Suppressor macrophage (primary cell): ENCODE measurements at places on chromosomes 7 and 10.

DNA sequence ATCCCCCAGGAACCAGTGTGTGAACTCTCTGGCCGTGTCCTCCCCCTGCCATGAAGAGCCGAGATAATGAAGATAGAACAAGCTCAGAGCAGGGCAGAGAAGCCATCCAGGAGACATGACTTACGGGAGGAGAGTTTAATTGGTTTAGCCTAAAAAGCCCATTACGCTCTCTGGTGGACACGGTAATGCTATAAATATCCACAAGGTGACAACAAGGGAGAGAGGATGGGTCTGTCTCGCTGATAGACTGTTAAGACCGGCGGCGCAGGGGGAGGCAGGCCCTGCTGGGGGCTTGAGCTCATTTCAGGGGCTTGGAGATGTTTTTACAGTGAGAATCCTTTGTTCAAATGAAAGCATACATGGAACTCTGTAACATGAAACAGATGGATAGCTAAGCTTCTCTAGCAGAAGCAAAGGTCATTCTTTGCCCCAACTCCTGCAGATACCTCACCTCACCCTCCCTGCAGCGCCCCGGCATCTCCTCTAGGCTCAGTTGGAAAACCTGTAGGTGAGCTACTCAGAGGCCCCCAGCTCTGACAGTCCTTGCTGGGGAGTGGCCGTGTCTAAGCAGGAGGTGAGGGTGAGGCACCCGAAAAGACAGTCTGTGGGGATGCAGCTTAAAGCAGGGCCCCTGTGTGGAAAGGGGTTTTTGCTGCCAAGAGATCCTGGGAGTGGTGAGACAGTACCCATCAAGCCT is 40.8 kb upstream of the LOXL4 start:
- DNase-seq, result no peak

DNA sequence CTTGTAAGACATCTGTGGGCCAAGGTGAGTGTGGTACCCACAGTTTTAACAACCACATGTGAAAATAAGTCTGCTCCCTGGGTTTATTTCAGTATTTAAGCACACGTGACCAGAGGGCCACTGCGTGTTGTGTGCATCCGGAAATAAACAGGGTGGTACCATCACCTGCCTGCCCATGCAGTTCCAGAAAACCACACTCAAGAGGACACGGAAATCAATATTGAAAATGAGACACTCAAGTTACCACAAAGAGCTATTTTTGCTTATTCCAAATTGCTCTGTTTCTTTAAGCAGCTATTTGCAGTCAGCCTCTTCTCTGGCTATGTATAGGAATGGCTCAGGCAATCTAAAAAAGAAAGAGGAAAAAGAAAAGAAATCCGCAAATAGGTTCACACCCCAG is 71.8 kb upstream of the LOXL4 start:
- DNase-seq, result no peak

DNA sequence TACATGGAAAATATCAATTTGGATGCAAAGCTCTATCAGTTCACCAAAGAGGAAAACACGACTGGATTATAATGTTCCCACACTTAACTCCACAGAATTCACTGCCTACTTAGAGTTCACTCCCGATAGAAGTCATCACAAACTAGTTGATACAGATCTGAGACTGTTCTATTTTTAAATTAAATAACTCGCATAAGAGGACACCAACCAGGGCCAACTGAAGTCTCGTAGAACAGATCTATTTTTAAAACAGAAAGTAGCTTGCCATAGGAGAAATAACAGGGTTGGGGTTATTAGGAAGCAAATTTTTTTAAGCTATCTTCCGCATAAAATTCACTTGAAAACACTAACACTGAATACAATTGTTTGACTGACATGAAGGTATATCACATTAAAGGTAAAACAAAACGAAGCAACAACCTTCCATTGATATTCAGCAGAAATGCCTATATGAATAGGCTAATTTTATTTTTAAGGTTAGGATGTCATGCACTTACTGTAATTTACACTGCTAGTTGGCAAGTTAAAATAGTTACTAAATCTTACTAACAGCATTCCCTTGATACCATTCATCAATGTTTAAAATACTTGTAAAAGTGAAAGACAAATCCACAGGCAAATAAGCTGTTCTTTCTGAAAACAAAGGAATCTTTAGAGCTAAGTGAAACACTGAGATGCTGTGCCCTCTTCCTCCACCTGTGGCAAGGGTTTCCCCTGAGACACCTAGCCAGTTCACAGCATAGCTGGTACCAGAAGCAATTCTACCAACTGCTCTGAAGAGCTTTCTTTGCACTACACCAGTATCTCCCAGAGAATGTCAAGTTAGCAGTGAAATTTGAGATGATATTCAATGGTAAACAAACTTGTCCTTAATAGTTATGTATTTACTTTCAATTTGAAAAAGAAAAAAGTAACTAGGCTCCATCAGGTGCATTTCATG is 186.7 kb upstream of the ANK3 start:
- DNase-seq, result peak; percentile 28

- no peak for DNase-seq
These were observed 143.0 kb upstream of the NRBF2 start for GRCh38 chr10:62990126-62990525.

DNA sequence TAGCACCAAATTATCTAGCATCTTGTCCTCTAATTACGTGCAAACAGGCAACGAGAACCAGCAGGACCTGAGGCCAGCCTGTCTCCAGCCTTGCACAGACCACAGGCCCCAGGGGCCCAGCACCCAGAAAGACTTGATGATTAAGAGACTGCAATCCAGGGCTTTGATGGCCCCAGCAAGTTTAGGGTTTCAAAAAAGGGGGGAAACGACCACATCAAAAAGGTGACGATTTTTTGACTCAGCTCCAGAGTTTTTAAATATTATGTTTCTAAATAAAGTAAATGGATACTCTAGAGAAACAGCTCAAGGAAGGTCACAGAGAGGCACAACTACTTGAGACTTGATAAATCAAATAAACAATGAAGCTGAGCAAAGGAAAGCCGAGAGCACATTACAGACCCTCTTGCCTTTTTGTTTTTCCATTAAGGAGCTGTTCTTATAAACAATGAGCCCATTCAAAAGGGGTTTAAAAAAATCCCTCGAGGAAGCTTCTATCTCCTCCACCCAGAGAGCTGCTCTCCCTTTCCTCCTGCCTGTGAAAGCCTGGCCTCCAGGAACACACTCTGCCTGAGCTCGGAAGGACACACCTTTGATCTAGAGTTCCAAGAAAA is 44.1 kb downstream of the GLI3 start:
- DNase-seq, result no peak

- DNase-seq, result no peak
These were observed 436 bp upstream of the SLC25A13 start for GRCh38 chr7:96322373-96322695.

DNA sequence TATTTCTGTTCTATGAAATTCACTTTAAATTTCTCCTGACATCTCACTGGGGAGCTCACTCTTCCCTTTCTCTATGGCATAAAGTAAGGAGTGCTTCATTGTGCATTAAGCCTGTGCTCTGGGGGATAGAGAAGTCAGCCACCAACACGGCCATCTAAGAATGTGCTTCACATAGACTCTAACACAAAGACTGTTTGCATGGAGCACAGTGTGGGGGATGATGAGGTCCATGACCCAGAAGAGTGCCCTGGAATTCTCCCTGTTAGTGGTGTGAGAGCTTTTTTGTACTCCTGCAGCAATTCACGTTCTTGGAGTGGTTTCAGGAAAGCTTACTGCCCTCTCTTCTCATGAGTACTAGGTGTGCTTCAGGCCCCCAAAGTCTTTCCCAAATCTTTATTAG is 43.9 kb upstream of the PDZD8 start:
- DNase-seq, result no peak

DNA sequence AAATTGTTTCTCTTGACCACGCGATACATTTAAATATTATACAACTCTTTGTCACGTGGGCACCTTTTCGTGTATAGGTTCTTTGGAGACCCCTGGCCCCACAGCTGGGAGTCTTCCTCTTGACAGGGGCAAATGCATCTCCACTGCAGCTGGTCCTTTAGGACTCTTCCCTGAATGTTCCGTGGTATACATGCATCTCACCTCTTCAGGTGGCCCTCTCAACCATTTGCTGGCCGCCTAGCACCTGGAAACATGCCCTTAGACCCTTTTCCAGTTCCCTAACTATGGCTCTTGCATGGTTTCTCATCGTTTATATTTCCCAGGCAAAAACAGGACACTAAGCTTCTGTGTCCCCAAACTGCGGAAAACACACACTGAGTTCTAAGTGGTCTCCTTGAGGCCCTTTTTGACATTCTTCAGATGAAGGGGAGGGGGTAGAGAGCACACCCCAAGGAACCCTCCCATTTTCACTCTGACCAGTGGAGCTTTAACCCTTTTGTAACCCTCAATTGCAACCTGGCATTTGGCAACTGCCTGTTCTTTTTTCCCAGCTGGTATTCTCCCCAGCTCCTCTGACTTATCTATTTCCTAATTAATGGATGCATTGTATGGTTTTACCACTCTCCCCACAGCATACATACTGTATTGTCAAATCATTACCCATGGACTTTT is 20.6 kb downstream of the HNRNPA2B1 start:
- DNase-seq, result no peak

GRCh38 chr10:130470286-130470685 is 334.1 kb downstream of the GLRX3 start:
- DNase-seq, result no peak

DNA sequence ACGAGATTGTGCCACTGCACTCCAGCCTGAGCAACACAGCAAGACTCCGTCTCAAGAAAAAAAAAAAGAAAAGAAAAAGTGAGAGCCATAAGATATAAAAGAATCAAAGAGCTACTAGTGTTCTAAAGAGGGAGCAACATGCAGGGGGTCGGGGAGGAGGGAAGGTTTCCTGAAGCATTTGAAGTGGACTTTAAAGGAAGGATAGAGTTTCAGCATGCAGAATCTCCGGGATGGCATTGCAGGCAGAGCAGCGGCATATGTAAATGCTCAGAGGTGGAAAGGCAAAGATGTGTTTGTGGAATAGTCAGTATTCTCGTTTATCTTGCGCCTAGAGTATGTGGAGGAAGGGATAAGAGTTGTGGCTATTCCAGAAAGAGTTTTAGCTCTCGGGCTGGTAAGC is 447.6 kb upstream of the NFE2L3 start:
- DNase-seq, result no peak

- no peak for DNase-seq
These were observed 209.6 kb upstream of the VWC2 start for GRCh38 chr7:49563693-49564378.

GRCh38 chr7:111324228-111324627 is 233.3 kb downstream of the LRRN3 start:
- DNase-seq, result peak; percentile 55

DNA sequence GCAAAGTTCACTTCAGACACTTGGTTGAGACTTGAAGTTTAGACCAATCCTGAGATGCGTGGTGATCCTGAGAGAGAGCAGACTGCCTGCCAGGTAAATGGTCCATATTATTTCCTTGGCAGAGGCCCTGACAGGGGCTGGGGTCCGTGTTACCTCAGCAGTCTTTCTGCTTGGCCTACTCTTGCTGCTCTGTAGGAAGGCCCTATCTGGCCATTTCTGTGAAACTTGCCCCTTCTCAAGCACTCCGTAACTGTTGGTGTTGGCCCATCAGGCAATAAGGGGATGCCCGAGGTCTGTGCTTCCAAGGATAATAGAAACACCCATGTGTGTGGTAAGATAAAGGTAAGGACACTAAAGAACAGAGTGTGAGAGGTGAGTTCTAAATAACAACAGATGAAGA is 20.0 kb downstream of the LOXL4 start:
- DNase-seq, result no peak

- DNase-seq, result no peak
These were observed 131.8 kb downstream of the HECW1 start for GRCh38 chr7:43244232-43244631.

DNA sequence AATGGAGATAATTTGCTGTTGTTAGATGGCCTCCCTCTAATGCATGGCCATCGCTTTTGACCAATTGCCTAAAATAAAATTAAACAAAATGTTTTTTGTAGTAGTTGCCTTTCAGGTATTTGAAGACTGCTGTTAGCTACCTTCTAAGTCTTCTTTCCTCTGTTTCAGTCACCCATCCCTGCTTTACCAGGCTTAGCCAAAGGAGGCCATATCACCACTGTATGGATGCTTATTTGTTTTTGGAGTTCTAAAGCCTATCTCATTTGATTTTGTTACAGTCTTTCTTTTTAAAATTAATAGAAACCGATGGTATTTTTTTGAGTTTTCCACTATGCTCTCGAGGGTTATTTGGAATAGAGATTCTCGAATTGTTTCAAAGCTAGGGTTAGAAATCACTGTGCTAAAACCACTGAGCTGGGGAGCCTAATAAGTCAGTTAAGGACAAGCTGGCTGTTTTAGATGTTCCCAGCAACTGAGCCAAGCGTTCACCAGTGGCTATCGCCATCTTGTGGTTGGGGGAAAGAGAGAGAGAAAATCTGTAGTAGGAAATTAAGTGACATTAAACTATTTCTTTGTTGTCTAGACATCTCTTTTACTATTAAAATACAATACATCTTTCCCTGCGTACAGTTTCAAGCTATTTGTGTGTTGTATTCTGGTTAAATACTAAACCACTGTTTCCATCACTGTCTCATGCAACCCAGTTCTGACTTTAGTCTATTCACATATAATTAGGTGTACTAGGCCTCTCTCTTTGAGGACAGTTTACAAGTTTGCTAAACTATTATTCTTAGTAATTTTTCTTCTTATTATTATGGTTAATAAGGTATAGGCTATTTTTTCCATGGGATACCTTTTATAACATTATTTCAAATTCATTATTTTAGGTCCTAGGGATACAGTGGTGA is 52.2 kb downstream of the GPR158 start:
- peak; percentile 22 for DNase-seq

GRCh38 chr7:155404976-155405375 is 53.0 kb upstream of the EN2 start:
- no peak for DNase-seq

DNA sequence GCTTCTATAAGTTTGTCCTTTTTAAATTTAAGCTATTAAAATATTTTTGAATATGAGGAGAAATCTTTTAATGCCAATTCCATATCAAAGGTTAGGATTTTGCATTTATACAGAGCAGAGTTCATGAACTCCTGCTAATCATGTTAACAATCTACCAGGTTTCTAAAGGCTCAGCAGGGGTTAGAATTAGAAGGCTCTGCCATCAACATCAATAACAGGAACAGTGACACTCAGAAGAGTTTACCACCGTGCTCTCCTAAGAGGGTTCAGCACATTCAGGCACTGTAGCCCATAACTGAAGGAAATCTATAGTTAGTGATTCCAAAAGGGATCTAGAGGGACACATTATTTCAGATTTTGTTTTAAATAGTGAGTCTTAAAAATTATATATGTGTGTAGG is 100.1 kb downstream of the HOXA1 start:
- no peak for DNase-seq

GRCh38 chr10:29955329-29955935 is 104.0 kb downstream of the JCAD start:
- no peak for DNase-seq

DNA sequence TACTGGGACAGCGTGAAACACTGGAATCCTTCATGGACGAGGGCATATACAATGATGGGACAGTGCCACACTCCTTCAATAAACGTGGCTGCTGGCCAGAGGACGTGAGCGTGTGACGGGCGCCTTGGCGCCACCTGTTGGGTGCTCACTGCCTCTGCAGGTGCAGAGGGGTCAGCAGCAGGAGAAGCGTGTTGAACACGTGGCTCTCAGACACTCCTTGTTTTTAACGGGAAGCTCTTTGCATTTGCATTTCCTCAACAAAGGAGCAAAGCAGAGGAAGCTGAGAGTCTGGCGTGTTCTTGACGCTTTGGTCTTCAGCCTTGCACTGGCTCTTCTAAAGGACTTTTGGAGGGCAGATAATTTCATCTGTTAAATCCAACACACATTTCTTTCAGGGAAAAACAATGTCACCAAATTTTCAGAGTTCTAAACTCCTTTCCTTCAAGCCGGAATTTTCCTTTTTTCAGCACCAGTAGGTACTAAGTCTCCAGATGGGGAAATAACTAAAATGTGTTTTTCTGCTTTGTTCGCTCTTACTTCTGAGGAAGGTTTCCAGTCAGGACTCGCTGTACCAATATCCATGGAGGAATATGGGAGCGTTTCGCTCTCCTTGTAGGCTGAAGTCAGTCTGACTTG is 2.9 kb upstream of the GET4 start:
- peak; percentile 92 for DNase-seq
